ENCODE measurements at places on chromosomes 11 and 22.

- no peak for DNase-seq
Measured at GRCh38 chr11:108985236-108985944, 320.5 kb downstream of the DDX10 start.

- DNase-seq = no peak
Measured at GRCh38 chr22:41201141-41201540, 4.0 kb upstream of the L3MBTL2 start.

DNA sequence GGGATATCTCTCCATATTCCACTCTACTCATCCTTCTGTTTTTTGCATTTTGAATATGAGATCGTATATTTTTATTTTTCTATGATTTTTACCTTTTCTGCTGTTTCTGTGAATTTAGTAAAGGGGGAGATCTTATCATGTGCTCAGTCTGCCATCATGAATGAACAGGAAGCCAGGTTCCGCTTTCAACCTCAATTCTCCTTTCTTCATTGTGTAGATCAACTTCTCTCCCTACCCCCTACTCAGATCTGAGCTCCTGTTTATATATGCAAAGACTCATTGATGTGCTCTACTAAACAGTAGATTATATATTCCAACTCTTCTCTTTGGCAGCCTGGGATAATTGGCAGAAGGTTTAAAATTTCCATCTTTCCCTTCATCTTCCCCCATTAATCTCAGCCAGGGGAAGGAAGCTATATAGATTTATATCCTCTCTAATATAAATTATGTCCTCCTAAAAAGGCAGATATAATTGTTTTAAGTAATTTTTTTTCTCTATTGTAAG, 336.7 kb upstream of the PLET1 start:
- no peak for DNase-seq

GRCh38 chr11:13760115-13760514, 91.6 kb downstream of the FAR1 start:
- no peak for DNase-seq

DNA sequence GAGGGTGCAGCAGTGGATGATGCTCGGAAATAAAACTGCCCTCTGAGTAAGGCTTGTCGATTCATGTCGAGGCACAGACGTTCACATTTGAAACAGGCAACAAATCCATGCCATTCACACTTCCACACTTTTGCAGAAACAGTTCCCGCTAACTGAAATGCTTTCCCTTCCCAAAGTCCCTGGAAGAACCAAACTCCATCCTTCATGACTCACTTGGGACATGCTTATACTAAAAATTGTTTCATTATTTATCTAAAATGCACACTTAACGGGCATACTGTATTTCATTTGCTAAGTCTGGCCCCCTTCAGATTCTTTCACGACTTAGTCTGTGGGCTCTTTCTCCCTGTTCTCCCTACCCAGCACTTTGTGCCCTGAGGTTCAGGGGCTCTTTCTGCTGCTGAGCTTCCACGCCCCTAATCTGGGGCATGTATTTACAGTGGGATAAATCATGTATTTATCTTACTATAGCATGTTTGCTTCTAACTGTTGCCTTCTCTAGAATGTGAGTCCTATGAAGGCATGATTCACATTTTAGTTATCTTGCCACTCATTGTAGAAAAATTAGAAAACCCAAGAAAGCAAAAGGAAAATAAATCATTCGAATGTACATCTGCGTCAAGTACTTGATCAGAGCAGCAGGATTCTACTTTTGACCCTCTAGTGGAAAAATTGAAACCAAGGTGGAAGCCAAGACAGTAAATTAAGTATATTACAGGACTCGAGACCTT, 12.5 kb downstream of the SCGB1A1 start:
- no peak for DNase-seq

Measured in COR-L47 (cell line).